ENCODE measurements at places on chromosomes 1 and 21.

DNA sequence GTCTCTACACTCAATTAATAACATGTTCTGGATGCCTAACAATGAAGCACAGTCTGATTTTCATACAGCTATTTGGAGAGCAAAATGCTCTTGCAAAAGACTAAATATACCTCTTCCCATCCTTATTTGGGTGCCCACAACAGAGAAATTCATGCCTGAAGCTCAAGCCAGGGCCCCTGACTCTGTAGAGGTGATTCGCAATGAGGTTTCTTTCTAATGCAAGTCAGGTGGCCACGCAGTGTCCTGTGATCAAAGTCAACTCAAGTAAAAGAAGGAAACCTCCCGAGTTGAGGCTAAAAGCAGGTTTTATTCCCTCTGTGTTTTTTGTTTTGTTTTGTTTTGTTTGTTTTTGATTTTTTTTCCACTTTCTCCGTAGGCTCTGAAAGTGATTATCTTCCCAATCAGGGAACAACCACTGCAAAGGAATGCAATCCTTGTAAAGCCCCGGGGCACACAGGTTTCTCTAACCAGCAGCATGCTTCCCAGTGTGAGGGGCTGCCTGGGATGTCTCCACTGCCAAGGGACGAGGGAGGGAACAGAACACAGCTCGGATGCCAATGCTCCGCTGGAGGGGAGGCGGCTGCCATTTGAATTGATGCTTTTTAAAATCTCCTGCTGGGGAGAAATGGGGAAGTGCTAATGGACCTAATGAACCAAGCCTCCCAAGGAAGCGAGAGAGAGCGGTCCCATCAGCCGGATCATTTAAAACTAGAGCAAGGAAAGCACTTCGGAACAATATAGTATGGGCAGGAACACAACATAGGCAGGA lies 73.8 kb upstream of the SSX2IP start:
- DNase-seq, result no peak

DNA sequence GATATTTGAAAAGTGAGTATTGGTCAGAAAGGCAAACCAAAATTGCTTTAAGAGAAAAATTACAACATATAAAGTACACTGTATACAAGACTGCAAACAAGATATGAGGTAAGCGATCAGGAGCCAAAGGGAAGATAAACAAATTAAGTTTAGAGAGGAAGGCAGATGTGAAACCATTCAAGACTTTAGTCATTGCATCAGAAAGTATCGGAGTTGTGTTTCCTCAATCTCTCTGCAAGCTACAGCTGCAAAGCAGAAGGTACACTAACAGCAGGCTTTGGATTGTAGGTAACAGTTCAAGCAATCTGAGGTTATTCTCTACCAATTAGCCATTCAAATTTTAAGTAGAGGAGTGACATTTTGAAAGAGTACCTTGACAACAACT lies 21.3 kb upstream of the TLCD4 start:
- DNase-seq, result no peak

DNA sequence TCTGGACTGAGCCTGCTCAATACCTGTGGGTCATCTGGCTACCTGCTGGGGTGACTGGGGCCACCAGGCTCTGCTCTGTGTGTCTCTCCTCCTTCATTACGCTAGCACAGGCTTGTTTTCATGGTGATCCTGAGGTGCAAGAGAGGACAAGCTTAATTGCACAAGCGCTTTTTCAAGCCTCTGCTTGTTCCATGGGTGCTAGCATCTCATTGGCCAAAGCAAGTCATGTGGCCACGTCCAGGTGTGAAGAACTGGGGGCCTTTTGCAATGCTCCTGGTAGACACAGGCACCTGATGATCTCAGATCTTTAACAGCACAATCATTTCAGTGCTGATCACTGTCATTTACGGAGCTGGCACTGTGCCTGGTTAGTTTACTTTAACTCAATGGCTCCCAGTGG lies 114.6 kb downstream of the KAZN start:
- DNase-seq, result no peak

DNA sequence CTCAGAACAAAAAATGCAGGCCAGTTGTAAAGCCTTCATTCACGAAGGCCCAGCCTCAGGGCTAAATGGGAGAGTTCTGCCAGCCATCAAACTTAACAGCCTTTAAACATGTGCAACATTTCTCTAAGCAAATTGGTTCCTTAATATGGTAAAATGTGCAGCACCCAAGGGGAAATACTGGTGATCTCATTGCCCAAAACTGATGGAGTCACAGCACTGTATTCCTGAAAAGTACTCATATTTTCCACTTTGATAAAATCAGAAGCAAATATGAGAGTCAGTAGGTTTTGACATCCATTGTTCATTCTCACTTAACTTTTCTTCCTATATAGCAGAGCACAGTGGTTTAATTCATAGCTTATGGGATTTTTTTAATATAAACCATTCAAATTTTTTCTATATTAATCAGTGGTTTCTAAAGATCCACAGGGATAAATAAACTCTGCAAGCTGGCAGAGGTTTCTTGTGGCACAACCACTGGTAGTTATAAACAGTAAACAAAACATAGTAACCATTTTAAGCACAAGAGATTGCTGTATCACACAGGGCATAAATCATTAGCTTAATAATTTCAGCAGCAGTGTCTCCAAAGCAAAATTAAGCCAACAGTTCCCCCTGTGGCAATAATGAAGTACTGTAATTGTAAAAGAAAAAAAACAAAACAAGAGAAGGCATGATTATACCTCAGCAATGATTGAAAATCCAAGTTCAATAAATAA lies 106.9 kb upstream of the LYPLAL1 start:
- DNase-seq, result no peak

DNA sequence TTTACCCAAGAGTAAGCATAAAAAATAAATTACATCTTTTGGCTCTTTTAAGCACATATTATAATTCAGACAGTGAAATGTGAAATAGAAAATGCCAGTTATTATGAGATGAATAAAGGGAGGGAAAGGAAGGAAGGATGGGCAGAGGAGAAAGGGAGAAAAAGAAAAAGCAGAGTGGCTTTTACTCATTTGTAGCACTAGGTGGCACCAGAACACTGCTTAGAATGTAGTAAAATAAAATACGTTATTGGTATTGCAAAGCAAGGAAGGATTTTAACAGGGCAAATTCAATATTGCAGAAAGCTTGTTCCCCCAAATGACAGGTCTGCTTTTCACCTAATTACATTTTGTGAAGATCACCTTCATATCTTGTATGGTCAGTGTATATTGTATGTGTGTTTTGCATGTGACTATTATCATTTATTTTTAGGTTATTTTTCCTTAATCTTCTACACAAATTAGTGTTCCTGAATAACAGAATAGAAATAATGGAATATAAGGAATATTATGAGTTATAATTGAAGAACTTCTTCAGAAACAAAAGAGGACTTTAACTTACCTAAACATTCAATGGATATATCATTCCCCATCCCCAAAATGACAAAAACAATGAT lies 9.1 kb upstream of the PCNX2 start:
- peak; percentile 48 for DNase-seq

- DNase-seq, result peak; percentile 40
Observed at GRCh38 chr1:15696956-15697521, 12.9 kb downstream of the PLEKHM2 start.

GRCh38 chr1:201570886-201571624 lies 32.1 kb downstream of the NAV1 start:
- DNase-seq, result no peak

DNA sequence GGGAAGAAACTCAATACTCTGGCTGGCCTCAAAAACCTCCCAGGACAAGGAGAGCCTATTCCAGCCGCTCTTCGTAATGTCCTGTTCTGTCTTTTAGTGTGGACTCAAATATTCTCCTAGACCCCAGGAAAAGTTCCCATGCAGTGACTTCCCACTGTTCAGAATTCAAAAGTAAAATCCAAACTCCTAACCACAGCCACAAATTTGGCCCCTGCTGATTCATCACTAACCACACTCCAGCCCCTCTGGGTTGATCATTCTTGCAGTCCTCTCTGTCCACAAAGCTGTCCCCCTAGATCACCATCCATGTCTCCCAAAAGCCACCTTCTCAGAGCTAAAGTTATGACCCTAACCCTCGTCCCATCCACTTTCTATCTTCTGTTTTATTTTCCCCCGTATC lies 5.1 kb downstream of the CTNNBIP1 start:
- no peak for DNase-seq

DNA sequence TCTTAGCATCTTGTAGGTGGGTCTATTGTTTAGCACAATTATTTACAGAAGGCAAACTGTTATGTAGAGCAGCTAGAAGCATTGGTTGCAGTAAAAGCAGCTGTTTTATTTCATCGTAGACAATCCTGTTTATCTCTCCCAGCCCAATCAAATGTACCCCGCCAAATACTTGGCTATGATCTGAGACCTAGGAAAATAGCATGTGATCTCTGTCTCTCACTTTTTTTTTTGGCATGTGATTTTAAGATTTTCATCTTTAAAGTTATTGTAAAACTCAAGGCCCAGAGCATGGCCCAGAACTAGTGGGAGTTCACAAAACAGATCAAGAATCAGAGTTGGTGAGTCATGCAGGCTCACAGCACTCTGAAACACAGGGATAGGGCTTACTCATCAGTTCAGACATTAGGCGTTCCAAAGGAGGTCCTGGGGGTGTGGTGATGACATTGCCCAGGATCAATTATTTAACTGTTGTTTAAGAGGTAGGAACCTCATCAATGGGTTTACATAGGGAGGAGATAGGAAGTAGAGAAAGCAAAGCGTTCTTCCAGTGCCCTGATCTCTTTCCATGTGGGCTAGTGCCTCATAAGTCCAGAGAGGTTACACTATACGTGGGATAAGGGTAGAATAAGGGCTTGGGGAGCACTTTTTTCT lies 40.2 kb downstream of the TBX19 start:
- DNase-seq, result no peak

DNA sequence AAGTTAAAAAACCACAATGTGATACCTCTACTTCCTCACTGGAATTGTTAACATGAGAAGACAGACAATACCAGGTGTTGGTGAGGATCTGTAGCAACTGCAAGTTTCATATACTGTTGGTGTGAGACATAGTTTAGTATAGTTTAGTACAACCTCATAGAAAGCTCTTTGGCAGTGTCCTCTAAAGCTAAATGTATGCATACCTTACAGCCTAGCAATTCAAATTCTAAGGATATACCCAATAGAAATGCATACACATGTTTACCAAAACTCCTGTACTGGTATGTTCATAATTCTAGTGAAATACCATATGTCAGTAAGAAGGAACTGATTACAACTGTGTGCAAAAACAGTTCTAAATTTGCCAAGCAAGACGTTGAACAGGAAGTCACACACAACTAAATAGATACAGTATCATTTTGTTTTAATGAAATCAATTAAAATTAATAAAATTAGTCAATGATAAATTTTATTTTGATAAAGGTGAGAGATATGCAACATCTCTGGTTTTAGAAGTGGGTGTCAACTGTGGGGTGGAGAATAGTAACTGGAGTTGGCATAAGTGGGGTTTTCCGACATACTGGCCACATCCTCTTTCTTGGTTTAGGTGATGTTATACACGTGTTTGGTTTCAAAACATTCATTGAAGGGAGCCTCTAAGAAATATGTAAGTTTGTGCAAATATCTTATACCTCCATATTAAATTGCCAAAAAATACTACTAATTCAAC lies 450.7 kb downstream of the PTPRC start:
- DNase-seq, result peak; percentile 68

DNA sequence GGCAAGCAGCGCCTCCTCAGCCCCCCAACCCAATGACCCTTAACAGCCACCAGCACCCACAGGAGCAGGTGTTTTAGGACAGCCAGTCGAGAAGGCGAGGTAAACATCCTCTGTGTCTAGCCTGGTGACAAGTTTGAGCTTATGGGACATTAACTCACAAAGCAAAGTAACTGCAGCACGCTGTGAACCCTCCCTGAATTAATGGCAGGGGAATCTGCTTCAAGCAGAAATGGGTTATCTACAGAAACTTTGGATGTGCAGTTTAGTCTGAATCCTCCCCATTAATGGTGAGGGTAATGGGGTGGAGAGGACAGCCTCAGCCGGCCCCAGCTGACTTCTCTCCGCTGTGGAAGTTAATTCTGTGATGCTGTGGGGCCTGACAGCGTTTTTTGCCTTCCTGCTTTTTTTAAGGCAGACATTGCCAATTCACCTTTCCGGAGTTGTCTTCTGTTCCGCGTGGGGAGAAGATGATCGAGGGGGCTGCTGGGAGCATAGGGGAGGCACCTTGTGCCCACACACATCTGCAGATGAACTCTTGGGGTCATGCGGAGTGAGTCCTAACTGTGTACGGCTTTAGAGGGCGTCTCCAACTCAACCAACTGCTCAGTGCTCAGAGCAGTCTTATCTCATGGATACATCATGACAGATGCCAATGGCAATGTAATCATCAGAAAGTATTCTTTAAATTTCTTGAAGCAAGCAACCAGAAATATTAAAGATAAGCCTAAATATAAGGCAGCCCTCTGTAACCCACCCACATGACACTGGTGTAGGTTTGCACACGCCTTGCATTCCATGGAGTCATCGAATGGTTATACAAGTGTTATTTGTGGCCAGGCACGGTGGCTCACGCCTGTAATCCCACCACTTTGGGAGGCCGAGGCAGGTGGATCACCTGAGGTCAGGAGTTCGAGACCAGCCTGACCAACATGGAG lies 41.0 kb downstream of the POFUT2 start:
- no peak for DNase-seq

DNA sequence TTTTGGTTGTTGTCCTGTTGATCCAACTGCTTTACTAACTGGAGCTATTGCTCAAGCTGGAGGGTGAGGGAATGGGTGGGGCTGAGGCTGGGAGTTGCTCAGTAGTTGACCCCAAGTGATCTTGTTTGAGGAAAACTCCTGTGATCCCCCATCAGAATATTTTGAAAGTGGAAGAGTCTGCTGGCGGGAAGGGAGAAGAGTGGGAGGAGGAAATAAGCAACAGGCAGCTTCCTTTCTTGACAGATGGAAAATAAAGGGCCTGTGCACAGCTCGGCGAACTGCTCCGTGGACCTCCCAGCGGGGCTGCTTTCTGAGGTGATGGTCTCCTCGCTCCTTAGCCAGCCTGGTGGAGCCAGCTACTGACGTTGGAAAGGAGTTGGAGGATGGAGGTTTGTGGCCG lies 199.1 kb upstream of the LMO4 start:
- no peak for DNase-seq

- DNase-seq, result no peak
Observed at GRCh38 chr1:63730211-63730610, 43.6 kb upstream of the ROR1 start.

DNA sequence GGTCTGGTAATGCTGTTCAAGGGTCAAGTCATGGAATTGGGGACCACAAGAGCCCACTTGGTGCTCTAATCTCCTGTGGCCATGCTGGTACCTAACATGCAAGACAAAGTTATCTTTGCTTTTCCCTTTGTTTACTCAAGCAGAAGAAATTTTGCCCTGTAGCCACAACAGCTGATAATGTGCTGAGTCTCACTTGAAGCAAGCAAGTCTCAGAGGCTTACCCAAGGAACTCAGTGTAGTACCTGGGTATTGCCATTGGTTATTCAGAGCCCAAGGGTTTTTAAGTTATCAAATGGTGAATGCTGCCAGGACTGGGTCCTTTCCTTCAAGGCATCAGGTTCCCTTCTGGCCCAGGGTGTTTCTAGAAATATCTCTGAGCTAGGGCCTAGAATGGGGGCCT lies 198.9 kb upstream of the RNPC3 start:
- DNase-seq, result no peak

- no peak for DNase-seq
Observed at GRCh38 chr1:230320804-230321203, 105.3 kb downstream of the PGBD5 start.

All from CD4-positive, alpha-beta T cell treated with Interleukin-12 subunit alpha and Interleukin-12 subunit beta, for 1 hour (primary cell).